ENCODE measurements at places on chromosomes 2 and 18.

GRCh38 chr2:205808486-205809121, 126.3 kb downstream of the NRP2 start:
- no peak for DNase-seq

GRCh38 chr2:188158337-188159100, 133.2 kb upstream of the GULP1 start:
- DNase-seq: no peak

- no peak for DNase-seq
Measured at GRCh38 chr2:39338502-39338901, 94.7 kb upstream of the CDKL4 start.

GRCh38 chr2:109342930-109343329, 213.9 kb downstream of the SH3RF3 start:
- DNase-seq: no peak

DNA sequence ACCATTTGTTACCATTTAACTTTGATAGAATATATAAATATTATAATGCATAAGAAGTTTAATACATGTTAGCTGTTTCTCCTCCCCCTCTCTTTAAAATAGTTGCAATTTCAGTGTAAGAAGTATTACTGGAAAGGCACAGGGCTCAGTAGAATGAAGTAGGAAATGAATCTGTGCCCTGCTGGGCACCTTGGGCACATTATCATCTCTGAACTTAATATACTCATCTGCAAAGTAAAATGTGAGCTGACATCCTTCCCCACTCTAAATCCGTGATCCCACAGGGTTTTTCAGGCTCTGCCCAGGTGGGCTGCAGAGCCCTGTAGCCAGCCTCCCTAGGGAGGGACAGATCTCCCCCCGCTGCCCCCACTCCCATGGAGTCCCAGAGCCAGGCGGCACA, 56.8 kb downstream of the DPP4 start:
- DNase-seq: no peak

DNA sequence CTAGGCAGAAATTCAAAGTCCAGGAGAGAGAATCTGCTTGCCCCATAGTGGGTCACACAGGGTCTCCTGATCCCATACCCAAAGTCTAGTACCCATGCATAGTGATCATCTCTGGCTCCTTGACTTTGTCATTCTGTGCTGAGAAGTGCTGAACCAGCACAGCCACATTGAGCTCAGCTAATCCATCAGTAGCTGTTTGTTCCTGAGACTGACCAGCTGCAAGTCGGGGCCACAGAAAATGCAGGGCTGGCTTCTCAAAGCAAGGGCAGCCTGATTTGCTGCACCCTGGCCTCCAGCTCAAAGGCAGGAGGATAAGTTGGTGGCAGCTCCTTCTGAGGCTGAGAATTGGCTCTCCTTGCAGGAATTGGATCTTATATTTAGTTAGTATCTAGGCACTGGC, 72.2 kb downstream of the LYPD1 start:
- no peak for DNase-seq
